Activated CD4-positive, alpha-beta T cell treated with anti-CD3 and anti-CD28 coated beads, Interleukin-2, amount 50 U/mL, for 4 hours (primary cell): ENCODE measurements at places on chromosomes 3 and 15.

- DNase-seq: no peak
Observed at GRCh38 chr15:59352683-59353082, 20.0 kb downstream of the MYO1E start.

DNA sequence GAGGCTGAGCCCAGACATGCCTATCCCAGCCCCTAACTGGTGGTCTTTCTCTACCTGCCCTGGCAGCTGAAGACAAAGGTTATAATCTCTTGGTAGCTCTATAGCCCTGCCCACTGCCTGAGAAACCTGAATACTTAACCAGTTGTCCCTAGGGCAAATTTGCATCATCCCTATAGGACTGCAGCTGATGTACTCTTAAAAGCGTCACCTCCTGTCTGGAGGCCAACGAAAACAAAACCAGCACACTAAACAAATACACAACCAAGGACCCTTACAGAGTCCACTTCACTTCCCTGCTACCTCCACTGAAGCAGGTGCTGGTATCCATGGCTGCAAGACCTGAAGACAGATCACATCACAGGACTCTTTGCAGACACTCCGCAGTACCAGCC is 98.0 kb downstream of the KCNAB1 start:
- DNase-seq: no peak

DNA sequence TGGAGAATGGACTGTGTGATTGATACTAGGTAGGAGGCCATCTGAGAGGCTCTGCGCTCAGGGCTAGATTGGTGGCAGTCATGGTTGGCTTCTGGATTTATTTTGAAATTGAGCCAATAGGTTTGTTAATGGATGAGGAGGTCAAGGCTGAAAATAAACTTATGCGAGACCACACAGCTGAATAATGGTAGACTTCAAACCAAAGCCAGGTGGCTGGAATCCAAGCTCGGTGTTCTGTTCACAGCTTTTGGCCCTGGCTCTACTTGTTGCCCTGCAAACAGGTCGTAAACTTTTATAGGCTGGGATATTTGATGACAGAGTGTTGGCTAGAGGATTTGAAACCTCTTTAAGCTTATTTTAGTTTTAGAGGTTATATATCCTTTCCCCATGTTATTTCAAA is 160.4 kb downstream of the CHL1 start:
- DNase-seq: no peak

DNA sequence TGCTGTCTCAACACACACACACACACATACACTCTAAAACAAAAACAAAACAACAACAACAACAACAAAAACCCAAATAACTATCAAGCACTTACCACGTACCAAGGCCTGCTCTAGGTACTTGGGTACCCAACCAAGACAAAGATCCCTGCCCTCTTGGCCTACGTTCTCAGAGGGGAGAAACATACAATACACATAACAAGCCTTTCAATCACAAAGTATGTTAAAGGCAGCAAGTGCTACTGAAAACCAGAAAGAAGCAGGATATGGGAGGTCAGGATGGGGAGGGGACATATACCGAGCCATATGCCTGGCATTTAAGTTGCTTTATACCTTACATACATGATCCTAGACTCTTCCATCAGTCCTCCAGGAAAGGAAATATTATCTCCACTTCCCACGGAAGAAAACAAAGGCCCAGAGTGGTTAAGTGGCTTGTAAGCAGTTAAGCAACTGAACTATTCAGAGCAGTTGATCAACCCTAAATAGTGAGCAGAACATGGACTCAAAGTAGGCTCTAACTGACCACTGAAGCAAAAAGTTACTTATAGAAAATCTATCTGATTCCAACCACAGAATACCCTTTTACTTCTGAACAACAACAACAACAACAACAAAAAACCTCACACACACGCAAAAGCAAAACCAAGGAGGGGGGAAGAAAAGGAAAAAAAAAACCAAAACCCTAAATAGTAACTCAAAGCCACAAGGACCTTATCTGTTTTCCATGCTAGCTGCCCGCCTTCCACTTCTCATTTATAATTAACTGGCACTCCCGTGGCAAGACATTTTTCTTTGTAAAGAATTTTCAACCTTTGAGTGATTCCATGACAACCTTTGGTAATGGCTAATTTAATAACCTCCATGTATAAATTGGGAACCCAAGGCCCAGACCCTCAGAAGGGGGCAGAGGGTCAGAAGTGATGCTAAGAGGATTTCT is 21.0 kb downstream of the PRICKLE2 start:
- no peak for DNase-seq

DNA sequence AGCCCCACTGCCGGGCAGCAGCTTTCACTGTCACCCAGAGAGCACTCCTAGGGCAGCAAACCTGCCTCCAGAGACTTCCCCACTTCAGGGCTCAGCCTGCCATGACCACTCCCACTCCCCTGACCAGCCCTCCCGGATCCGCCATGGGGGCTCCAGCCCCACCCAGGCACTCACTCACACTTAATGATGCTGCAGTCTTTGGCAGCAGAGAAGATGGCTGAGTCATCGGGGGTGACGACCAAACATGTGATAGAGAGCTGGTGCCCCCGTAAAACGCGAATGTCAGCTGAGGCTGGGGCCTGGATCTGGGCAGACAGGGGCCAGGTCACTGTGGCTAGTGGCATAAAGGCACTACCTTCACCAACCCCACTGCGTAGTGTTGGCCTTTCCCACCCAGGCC is 4.7 kb downstream of the RRP9 start:
- DNase-seq: no peak

- no peak for DNase-seq
Observed at GRCh38 chr3:48598323-48599076, 3.4 kb upstream of the COL7A1 start.

- DNase-seq: no peak
Observed at GRCh38 chr3:30996467-30996866, 102.0 kb upstream of the GADL1 start.

DNA sequence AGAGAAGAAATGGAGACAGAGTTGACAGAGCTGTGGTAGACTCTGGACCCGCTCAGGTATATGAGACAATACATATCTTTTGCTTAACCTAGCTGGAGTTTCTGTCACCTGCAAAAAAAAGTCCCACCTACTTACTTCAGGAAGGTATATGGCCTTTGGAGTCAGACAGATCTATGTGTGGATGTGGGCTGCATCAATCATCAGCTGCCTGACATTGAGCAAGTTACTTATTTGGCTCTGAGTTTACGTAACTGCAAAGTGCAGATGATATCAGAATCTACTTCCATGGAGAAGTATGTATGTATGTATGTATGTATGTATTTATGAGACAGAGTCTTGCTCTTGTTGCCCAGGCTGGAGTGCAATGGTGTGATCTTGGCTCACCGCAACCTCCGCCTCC is 124.3 kb downstream of the MYLK start:
- no peak for DNase-seq

GRCh38 chr3:122146466-122146865 is 37.0 kb upstream of the CASR start:
- peak; percentile 7 for DNase-seq

GRCh38 chr3:136818191-136818768 is 646 bp upstream of the SLC35G2 start:
- DNase-seq: no peak

DNA sequence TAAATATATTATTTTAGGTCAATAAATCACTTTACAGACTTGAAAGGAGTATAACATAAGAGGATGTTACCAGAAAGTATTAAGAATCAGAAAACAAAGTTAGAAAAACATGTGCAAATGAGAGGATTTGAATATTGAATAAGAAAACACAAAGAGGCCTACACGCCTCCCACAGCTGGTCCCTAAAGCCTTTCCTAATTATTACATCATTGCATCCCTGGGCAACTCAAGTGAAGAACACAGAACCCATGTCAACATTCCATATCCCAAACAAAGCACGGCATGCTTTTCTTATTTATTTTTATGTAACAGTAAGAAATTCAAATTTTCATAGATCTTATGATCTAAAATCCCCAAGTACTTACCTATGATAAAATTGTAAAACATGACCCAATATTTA is 61.2 kb downstream of the HERC1 start:
- no peak for DNase-seq

GRCh38 chr3:139970526-139970925 is 35.5 kb downstream of the CLSTN2 start:
- no peak for DNase-seq

- no peak for DNase-seq
Observed at GRCh38 chr15:101099183-101099582, 152.7 kb downstream of the CHSY1 start.

DNA sequence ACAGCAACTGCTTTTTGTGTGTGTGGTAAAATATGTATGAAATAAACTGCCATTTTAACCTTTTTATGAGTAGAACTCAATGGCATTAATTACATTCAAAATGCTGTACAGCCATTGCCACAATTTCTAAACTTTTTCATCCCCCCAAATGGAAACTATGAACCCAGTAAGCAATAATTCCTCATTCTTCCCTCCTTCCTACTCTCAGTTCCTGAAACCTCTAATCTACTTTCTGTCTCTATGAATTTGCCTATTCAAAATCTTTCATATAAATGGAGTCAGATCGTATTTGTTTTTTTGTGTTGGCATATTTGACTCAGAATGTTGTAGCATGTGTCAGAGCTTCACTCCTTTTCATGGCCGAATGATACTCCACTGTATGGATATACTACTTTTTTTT is 5.3 kb upstream of the BLM start:
- DNase-seq: no peak

DNA sequence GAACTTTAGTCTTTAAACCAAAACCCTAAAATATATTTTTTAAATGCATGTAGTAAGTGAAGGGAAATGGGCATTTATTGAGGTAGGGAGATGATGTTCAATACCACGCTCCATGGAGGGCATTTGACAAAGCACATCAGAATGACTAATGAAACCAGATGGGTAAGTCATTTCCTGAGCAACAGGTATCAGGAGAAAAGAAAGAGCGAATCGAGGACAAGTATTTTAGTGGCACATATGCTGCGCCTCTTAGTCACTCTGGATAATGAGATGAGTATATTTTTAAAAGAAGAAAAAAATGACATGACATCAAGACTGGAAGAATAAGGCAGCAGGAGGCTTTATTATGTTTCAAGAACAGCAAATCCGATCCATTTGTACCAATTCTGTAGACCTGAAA is 129.0 kb upstream of the ARHGEF3 start:
- no peak for DNase-seq

- no peak for DNase-seq
Observed at GRCh38 chr3:16369276-16369675, 104.3 kb downstream of the OXNAD1 start.

DNA sequence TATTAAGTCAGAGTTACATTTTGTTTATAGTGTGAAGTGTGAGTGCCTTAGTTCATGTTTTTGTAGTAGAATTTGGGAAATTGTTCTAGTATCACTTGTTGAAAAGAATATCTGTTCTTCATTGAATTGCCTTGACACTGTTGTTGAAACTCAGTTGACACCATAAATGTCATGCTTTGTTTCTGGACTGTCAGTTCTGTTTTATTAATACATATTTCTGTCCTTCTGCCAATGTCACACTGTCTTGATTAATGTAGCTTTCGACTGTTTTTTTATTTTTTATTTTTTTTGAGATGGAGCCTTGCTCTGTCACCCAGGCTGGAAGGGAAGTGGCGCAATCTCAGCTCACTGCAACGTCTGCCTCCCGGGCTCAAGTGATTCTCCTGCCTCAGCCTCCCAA is 59.1 kb downstream of the CHD2 start:
- no peak for DNase-seq

- no peak for DNase-seq
Observed at GRCh38 chr3:66948041-66948440, 50.1 kb upstream of the KBTBD8 start.

DNA sequence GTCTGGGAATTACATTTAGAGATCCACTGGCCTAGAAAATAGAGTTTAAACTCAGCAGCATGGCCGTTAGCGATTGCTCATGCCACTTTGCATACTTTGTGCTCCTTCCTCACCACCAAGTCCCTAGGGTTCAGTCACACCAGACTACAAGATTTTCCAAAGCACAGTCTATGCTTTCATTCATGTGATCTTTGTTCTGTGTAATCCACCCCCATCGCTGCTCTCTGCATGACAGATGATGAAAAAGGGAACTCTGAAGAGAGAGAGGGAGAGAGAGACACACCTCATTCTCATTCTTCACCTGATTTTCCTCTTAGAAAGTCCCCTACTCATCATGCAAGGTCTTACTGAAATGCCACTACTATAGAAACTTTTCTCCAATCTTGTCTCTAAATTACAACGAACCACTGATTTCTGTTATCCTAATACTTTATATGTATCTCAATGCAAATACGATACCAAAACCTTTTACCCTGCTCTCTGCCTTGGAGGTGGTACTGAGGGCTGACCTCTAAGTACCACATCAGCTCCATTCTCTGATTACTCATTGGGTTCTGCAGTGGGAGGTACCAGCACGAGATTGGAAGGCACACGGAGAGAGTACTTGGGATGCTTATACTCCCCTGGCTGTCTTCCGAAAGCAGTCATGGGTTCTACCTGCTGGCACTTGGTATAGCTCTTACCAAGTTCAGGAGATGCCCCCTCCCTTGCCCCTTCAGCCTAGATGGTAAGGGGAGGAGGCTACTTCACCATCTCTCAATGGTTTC is 1.1 kb upstream of the PARP15 start:
- peak; percentile 35 for DNase-seq

DNA sequence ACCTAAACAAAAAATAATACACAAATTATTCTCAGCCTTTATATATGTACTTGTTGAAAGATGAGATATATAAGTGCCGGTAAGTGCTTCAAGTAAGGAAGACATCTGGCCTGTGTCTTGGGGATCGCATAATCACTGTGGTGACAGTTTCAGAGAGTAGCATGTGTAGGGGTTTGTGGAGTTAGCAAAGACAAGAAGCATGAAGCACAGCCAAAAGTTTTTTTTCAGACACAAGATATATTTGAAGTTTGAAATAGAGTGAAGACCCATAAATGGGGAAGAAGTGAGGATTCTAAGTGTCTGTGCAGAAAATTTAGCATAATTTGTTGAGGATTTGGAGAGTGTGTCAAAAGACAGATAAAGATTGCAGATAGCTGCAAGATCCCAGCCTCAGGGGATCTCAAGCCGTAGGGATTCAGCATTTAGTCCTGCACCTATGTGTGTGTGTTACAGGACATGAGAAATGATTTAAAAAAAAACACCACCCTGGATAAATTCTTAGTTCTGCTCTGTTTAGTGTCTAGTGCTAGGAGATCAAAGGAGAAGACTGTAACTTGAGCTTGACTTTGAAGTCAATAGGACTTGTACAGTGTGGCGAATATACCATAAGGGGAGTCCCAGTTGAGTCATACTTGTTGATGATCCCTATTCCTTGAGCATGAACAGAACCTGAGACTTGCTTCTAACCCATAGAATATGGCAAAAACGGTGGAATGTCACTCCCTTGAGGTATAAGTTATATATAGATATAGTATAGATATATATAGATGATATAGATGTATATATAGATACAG is 123.9 kb upstream of the GRM7 start:
- no peak for DNase-seq

DNA sequence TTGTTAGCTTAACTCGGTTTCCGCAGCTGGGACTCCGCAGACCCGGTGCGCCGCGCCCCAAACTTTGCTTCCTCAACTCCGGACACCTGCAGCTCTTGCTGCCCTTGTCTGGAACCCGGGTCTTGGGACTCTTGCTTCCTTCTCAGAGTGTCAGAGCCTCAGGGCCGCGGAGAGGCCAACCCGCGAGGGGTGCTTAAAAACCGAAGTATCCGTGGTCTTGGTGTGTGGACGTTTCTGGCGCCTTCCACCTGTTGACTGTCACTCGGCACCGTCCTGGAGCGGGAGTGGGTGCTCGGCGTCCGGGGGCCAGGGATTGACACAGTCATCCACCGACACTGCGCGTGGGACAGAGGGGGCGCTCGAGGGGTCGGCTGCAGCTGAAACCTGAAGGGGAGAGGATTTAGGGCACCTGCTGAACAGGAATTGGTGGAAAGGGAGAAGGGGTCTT is 386 bp downstream of the SQOR start:
- DNase-seq: peak; percentile 60

- DNase-seq: peak; percentile 59
Observed at GRCh38 chr3:15332405-15333098, at the start of gene SH3BP5. SH3BP5 (minus strand) TSS chr3:15332586; CDS start chr3:15332408, 178 bp downstream.
